ENCODE measurements at places on chromosomes 6 and 20. TPM values are rescaled to one million over a fixed set of nuclear protein-coding genes. Genes with fewer than 3 reads are reported as not detected.

GRCh38 chr20:19714579-19714840 lies 43.5 kb upstream of the RIN2 start:
- no peak for DNase-seq

GRCh38 chr20:39645131-39645530 lies 683.0 kb downstream of the DHX35 start:
- no peak for DNase-seq

The POPDC3 gene
- total RNA-seq: not detected

DNA sequence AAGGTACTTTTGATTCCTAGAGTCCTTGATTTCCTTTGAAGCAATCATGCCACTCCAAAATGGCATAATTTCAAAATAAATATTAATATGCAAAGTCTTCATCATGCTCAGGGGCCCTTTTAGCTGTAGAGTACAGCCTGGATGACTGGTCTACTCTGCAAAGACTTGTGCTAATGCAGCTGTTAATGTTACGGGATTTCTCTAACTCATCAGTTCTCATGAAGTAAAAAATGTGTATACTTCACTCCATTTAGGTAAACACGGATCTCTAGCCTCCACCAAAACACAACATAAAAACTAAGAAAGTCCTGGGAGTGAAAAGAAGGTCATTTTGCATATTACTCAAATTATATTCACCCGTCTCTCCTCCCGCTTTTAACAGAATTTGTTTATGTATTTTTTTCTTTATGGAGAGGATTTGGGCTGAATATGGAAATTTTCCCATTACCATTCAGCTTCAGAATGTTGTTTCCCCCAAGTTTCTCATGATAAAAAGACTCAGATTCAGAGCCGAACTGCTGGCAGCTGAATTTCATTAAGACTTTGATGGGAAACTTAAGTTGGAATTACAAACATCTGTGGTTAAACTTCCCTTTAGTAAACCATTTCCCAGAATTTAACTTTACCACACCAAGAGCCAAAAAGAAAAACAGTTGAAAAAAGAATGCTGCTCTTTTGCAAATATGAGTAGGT lies 8.7 kb downstream of the LAMA4 start:
- no peak for DNase-seq

GRCh38 chr6:49766762-49767161 lies 20.3 kb downstream of the PGK2 start:
- no peak for DNase-seq

DNA sequence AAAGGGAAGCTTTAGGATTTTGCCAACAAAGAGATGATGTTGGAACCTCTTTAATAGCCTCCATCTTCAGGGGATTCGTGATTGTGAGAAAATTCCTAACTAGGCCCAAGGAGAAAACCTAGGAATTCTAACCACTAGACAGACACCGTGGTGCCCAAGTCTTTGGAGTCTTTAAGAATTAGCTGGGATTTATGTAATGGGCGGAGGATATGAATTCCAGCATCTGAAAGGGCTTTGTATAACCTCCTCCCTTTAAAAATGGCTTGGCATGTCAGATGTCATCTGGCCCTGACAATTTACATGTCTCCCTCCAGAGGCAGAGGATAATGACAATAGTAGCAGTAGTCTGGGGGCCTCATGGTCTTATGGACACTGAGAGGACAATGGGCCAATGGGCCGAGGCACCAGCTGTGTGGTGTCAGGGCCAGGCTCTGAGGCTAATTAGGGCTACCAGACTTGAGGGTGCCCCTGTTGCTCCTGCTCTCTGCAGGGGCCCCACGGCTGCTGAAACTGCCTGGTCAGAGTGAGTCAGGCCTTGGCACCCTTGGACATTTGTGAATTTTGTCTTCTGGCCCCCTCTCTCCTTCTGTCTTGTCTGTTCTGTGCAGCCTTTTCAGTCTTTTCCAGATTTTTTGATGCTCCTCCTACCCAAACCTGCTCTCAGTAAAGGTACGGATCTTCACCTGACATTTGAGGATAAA lies 113.9 kb downstream of the EDN1 start:
- DNase-seq: no peak

DNA sequence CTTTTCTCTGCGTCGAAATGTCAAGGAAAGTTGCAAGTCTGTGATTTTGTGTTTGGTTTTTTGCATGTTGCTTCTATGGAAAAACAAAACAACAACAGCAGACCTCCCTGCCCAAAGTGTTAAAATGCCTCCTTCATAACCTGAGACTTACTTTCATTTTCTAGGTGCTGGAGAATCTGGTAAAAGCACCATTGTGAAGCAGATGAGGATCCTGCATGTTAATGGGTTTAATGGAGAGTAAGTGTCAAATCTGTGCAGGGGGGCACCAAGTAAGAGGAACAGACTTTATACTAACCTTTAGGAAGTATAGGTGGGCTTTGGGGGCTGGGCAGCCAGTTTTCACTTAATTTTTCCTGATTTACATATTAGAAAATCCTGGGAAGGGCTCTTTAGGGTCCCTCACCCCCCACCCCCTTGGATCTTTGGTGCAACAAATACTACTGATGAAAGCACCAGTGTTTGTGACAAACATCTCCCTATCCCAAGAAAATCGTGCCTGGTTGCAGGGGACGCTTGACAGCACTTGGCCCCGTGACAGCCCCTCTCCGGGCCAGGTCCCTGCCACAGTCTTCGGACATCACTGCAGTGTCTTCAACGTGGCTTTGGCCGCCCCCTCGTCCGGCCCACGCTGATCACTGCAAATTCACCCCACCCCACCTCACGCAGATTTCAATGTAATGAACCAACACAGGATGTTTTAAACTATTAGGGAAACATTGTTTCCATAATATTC lies 43.1 kb downstream of the GNAS start:
- DNase-seq: peak; percentile 26

DNA sequence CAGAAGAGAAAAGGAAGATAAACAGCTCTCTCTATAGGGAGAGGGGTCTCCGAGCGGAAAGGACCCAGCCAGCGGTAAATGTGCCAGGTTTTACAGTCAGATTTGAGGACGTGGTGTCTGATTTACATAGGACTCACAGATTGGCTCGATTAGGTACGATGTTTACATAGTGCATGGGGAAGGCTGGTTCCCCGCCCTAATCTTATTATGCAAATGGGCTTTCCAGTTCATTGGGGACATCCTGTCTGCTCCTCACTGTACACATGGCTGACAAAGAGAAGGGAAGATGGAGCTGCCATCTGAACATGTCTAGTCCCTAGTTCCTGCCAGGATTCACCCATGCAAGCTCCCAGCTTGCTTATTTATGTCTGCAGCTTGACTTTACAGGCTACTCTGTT lies 119.9 kb downstream of the RNF144B start:
- no peak for DNase-seq

DNA sequence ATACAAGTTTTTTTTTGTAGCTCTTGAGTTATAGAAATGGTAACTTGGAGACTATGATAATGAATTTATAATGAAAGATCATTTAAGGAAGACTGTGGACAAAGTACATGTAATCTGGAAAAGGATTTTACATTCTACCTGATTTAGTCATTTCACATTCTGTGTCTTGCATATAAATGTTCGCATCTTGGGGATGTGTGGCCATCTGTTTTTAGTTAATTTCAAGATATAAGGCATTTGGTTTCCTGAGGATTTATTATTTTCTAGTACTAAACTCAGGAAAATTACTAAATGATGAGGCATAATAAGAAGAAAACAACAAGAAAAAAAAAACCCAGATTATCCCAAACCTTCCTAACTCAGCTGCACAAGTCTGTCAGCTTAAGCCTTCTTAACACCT lies 112.7 kb upstream of the PRL start:
- no peak for DNase-seq

DNA sequence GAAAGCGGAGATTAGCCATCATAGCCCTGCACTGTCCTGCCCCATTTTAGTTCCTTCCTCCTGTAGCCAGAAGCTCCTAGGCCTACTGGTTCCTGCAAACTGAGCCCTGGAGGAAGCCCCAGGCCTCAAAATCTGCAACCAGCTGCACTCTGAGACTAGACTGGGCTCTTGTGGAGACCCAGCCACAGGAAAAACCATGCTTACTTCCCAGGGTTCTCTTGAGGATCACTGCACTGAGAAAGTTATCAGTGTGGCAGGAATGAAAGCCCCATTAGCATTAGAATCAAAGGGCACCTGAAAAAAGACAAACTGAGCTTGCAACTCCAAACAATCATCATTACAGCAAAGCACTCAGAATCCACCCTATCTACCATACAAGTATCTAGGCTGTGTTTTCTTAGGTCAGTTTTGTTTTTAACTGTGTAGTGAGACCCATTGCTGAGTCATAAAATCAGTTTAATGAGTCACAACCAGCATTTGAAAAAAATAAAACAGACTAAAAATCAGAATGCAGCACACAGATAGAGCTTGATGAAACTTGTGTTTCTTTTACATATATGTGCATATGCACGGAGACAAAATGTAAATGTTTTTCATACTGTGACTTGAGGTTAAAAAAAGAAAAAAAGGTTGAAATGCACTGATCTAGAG lies 91.0 kb downstream of the UNC5CL start:
- no peak for DNase-seq

- DNase-seq: no peak
These were observed 735 bp downstream of the SIRPG start for GRCh38 chr20:1656844-1657243.

The STMN3 gene
- total RNA-seq: 0.92 TPM

Data from right lobe of liver (tissue), 6 donors.